Cortex of kidney (tissue), 1 donor: ENCODE measurements at places on chromosomes 16 and 17.

DNA sequence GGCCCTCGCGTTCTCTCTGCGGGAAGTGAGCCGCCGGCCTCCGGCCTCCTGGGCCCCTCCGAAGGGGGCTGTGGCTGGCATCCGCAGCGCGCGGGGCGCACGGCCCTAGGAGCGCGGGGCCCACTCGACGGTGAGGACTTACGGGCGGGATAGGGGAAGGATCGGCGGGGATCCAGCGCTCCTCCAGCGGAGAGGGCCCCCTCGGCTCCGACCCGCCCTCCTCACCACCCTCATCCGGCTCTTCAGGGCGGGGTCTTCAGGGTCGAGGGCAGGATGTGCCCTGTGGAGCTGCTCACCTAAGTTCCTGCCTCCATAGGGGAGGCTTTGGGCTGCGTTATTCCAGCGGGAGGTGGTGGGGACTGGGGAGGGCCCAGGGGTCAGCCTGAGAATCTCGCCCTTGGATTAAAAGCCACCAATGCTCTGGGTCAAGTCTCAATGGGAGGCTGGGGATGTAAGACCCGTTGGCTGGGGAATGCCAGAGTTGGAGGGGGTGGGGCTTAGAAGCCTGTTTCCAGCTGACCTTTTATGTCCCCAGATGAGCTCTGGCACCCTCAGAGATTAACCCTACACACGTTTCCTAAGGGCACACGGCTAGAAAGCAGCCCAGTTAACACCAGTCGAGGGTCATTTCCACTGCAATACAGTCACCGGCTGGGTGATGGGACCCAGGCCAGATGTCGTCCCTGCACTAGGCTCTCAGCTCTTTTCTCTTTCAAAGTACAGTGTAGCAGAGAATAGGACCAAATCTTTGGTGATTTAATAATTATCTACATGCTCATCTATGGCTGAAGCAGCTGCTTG is 13.4 kb downstream of the TBX2 start:
- DNase-seq, result no peak

DNA sequence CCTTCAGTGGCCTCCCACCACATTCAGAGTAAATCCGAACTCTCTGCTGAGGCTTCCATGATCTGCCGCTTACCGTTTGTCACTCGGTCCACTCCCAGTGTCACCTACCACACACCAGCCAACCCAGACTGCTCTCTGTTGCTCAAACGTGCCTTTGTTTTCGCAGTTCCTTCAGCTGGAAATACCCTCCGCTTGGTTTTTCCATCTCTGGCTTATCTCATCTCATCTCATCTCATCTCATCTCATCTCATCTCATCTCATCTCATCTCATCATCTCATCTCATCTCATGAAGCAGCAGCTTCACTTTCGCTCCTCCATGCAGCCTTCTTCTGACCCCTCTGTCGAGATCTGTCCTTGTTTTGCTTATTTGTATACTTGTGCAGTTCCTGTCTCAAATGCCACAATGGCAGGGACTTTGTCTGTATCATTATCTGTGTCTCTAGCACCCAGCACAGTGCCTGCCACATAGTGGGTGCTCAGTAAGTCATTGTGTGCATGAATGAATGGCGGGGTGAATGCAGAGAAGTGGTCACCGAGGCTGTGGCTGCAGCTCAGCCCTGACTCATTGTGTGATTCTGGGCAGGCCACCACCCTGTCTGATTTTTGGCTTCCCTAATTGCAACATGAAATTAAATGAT is 3.8 kb upstream of the SNX20 start:
- no peak for DNase-seq

DNA sequence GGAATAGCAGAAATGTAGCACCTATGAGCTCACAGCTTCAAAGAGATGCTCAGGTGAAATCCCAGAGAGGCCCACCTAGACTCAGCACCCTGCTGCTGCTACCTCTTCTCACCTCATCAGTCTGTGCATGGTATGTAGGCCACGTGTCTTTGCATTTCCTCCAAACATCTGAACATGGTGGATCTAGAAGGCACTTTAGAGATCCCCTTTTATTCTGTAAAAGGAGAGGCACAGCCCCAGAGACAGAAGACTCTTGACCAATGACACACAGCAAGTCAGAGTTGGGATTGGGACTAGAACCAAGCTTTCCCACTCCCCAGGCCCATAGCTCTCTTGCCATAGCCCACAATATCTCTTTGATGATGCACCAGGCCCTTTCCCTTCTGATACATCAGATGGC is 19.4 kb upstream of the NKD1 start:
- no peak for DNase-seq

DNA sequence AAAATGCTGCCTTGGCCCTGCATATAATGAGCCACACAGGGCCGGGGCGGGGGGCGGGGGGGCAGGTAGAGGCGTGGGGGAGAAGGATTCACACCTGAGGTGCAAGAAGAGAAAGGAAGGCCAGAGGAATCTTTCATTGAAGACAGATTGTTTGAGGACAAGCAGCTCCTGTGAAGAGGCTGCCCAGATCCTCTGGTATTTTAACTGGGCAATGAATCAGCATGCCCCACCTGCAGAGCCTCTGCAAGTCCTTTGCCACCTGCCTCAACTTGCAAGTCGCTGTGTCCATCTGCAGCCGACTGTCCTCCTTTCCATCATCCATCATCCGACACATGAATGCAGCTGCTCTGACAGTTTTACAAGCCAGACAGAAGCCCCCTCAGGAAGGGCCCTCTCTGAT is 1.2 kb upstream of the SOST start:
- DNase-seq, result no peak

GRCh38 chr17:17387017-17387497 is 83.9 kb downstream of the NT5M start:
- no peak for DNase-seq

DNA sequence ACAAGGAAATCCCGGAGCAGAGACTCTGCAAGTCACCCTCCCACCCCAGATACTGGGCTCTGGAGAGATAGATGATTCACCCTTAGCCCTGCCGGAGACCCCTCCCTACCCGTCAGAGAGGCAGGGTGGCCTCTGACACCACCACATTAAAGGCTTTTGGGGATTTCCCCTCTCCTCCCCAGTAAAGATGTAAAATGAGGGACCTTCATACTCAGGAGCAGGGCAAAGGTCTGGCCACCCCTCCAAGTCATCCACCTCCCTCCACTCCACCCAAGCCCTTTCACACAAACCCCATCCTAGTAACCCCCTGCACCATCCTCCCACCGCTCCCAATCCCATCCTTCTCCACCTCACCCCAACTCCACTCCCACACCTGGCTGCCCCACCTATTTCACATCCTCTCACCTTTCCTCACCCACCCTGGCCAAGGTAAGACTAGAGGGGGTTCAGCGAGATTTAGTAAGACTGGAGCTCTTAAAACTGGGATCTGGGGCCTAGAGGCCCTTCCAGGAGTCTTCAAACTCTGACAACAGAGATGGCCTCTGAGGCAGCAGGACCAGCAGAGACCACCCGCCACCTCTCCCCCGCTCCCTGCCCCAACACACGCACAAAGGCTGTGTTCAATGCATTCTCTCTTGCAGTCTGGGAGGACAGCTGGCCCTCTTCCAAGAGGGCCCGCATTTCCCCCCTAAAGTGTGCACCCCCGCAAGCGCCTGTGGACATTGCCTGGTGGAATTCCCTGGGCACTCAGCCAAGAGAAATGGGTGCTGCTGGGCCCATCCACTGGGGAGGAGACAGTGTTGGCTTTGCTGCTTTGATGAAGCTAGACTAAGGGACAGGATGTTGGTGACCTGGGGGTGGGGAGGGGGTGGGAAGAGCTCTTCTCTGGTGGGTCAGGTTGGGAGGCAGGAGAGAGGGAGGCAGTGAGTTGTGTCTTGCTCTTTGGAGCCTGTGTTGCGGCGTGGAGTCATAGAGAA is 1.1 kb downstream of the ABAT start:
- DNase-seq, result no peak

DNA sequence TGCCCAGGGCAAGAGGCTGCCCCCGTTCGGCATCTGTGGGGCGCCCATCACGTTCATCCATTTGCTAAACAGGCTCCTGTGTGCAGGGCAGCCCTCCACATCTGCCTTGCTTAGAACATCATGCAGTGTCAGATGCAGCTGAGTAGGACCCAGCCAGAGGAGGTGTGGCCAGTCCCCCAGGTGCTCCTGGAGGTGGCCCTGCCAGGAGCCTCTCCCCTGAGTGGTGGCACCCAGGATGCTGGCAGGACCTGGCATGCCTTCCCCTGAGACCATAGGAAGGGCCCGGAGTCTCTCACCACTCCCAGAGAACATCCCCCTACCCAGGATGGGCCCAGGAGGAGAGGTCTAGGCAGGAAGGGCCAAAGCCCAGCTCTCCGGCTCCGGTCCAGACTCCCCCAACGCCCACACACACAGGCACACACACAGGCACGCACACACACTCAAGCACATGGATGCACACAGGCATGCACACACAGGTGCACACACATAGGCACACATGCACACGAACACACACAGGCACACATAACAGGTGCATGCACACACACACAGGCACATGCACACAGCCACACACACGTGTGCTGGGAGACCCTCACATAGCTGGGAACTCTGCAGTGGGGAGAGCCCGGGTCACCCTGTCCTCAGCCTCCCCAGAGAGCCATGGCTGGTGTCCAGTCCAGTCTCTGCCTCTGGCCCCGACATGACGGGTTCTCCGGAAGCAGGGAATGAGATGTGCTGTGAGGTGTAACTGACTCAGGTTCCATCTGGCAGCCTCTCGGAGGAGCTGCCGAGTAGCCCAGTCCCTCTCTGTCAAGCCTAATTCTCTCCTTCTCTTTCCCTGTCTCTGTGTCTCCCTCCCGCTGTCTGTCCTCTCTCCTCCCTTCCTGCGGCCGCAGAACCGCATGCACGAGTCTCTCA is 74.6 kb downstream of the AMFR start:
- no peak for DNase-seq

DNA sequence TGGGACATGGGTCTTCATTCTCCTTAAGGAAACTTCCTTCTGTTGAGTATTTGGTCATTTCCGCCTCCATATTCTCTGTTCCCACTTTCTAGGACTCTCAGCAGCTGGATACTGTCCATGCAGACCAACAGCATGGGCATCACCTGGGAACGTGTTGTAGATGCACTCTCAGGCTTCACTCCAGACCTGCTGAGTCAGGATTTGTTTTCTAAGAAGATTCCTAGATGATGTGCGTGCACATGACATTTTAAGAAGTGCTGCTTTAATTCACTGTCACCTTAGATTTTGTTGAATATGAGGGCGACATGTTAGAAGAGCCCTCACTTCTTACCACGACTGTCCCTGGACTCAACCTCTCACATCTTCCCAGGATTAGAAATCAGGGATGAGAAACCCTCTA is 10.0 kb upstream of the SDK2 start:
- no peak for DNase-seq

GRCh38 chr17:32104158-32104557 is 38.1 kb upstream of the RHOT1 start:
- no peak for DNase-seq

- DNase-seq, result no peak
Measured at GRCh38 chr16:47779201-47780016, 318.3 kb downstream of the PHKB start.

GRCh38 chr16:4744555-4745273 is 10.4 kb downstream of the DNAAF8 start:
- no peak for DNase-seq

- no peak for DNase-seq
Measured at GRCh38 chr17:29659155-29659554, 36.4 kb upstream of the CORO6 start.

DNA sequence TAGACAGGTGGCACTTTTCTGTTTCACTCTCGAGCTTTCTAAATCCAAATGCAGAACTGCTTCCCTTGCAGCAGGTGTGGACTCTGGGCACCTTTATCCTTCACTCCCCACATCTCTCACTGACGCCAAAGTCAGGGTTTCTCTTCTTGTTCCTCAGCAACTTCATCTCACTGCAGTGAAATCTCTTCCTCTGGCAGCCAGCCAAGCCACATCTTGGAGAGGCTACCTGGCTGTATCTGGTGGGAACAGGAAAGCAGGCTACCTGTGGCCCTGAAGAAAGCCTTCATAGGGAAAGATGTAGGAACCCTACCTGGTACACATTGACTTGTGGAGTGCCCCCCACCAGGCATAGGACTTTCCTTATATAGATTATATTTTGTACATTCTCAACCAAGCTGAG is 159.1 kb downstream of the UTP18 start:
- no peak for DNase-seq

- DNase-seq, result no peak
Measured at GRCh38 chr17:62194401-62194800, 129.3 kb upstream of the MED13 start.
